Activated effector memory CD4-positive, alpha-beta T cell treated with anti-CD3 and anti-CD28 coated beads, Interleukin-2, amount 50 U/mL, for 16 hours (primary cell): ENCODE measurements at places on chromosomes 6 and 20.

GRCh38 chr20:43893930-43894329 is 20.7 kb upstream of the TOX2 start:
- no peak for DNase-seq

DNA sequence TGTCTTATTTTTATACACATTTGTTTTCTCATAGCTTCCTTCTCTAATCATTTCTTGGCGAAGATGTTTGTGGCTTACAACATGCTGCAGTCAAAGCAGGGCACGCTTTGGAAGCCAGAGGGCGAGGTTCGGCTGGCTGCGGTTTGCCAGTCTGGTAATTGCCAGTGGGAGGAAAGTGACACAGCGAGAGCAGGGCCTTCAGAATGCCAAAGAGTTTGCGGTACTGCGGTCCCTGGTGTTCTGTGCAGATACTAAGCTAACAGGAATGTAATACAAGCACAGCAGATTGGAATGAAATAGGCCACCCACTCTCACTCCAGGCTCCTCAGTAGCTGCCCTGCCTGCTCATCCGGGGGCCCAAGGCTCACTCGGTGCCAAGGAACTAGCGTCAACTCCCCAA is 58.7 kb upstream of the TGM3 start:
- no peak for DNase-seq

- DNase-seq: no peak
These were observed 18.6 kb downstream of the ADGRF5 start for GRCh38 chr6:46903175-46903574.

- peak; percentile 77 for DNase-seq
These were observed 89.2 kb downstream of the ARID1B start for GRCh38 chr6:156866220-156867015.

GRCh38 chr6:148747145-148747470 is 278 bp downstream of the UST start:
- peak; percentile 75 for DNase-seq

DNA sequence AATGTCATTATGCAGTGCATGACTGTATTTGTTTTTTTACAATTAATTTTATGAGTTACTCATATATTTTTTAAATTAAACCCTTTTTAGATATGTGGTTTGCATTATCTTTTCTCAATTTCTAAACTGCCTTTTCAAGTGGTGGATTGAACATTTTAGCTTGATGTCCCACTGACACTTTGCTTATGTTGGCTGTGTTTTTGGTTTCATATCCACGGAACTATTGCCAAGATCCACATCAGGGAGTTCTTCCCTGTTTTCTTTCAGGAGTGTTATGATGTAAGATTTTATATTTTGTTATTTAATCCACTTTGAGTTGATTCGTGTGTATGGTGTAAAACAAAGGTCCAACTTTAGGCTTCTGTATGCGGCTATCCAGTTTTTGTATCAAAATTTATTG is 1144.9 kb upstream of the EYS start:
- DNase-seq: no peak

DNA sequence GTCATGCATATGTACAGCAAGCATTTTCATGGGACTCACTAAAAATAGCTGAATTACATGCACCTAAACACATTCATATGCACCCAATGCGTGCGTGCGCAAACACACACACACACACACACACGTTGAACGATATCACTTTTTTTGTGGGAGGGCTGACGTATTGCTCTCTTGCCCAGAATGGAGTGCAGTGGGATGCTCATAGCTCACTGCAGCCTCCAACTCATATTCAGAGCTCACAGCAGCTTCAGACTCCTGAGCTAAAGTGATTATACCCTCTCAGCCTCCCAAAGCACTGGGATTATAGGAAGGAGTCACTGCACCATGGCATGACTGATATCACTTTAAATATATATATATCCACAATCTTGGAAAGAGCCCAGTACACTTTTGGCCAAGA is 620.4 kb upstream of the MANEA start:
- no peak for DNase-seq

GRCh38 chr20:1431158-1431557 is 35.5 kb downstream of the NSFL1C start:
- DNase-seq: no peak

GRCh38 chr6:44537306-44538049 is 150.0 kb downstream of the CDC5L start:
- no peak for DNase-seq

- no peak for DNase-seq
These were observed 58.6 kb upstream of the OLIG3 start for GRCh38 chr6:137552809-137553208.

DNA sequence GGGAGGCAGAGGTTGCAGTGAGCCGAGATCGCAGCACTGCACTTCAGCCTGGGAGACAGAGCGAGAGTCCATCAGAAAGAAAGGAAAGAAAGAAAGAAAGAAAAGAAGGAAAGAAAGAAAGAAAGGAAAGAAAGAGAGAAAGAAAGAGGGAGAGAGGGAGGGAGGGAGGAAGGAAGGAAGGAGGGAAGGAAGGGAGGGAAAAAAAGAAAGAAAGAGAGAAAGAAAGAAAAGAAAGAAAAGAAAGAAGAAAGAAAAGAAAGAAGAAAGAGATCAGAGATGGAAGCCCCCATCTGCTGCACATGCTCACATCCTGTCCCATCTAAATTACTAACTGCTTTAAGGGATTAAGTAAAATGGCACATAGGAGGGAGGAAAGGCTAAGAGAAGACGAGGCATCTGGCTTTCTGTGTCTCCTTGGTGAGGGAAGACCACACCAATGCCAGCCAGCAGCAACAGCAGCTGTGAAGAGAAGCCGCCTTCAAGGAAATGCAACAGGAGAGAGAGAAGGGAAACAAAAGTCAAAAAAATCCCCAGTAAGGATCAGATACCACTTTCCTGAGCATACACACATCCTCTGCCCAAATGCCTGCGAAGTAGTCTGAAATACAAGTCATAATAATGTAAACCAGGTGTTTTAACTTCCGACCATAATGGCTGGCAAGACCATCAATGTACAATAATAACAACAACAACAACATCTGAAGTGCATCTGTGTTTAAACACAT is 300.2 kb upstream of the JARID2 start:
- DNase-seq: no peak

DNA sequence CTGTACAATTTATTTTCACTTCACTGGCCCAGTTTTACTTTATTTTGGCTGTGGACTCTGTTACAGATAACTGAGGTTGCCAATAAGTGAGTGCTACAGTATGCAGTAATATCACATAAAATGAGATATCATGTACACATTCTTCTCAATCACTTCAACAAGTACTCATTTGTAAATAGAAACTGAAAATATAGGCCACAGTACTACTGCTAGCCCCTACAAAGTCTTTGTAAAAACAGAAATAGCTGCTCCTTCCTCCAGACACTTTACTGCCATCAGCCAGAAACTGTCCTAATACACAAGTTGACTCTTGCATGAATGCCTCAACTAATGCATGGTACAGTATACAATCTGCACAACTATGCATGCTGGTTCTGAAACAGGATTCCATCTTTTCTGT is 9.2 kb downstream of the DTNBP1 start:
- DNase-seq: no peak

DNA sequence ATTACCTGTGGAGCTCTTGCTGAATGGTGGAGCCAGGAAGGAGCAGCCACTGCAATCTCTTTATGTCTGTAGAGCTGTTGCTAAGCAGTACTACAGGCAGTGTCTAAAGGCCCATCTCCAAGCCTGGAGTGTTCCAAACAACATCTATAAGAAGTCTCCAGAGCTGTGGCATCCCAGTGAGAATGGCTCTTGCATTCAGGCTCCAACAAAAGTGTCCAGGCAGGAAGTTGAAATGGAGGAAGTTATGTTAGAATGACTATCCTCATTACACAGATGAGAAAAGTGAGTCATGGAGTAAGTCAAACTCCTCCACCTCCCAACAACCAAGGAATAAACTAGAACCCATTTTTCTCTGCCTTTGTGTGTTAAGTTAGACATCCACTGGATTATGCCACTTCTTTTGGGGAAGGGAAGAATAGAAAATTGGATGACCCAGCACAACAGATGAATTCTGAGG is 288.5 kb upstream of the STXBP5 start:
- no peak for DNase-seq

- no peak for DNase-seq
These were observed 431.0 kb upstream of the MARCKS start for GRCh38 chr6:113425977-113426660.

GRCh38 chr20:12207875-12208274 is 290.2 kb downstream of the BTBD3 start:
- no peak for DNase-seq

- DNase-seq: no peak
These were observed 23.9 kb upstream of the SSTR4 start for GRCh38 chr20:23011008-23011721.

DNA sequence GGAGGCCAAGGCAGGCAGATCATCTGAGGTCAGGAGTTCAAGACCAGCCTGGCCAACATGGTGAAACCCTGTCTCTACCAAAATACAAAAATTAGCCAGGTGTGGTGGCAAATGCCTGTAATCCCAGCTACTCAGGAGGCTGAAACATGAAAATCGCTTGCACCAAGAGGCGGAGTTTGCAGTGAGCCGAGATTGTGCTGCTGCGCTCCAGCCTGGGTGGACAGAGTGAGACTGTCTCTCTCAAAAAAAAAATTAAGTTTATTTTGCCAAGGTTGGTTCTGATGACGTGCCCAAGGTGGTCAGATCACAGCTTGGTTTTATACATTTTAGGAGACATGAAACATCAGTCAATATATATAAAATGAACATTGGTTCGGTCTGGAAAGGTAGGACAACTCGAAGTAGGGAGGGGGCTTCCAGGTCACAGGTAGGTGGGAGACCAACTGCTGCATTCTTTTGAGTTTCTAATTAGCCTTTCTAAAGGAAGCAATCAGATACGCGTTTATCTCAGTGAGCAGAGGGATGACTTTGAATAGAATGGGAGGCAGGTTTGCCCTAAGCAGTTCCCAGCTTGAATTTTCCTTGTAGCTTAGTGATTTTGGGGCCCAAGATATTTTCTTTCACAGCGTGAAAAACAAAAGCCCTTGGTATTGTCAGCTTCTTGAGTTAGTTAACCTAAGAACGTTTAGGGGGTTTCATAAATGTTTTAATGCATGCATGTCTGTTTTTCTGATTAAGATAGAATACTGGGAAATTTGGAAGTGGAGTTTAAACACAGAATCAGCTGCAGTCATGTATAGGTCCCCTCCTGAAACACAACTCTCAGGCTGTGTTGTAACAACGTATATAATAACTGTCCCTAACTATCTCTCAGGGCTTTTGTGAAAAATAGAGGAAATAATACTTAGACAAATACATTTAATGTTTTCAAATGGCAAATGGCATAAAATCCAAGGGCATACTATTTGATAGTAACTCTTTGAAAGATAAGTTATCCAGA is 16.7 kb downstream of the ACOT13 start:
- DNase-seq: no peak

- DNase-seq: no peak
These were observed 5.7 kb downstream of the BMP5 start for GRCh38 chr6:55869674-55870073.

- DNase-seq: no peak
These were observed 14.1 kb upstream of the TCFL5 start for GRCh38 chr20:62875419-62876361.

- no peak for DNase-seq
These were observed 15.6 kb upstream of the GCNT2 start for GRCh38 chr6:10505529-10505928.

DNA sequence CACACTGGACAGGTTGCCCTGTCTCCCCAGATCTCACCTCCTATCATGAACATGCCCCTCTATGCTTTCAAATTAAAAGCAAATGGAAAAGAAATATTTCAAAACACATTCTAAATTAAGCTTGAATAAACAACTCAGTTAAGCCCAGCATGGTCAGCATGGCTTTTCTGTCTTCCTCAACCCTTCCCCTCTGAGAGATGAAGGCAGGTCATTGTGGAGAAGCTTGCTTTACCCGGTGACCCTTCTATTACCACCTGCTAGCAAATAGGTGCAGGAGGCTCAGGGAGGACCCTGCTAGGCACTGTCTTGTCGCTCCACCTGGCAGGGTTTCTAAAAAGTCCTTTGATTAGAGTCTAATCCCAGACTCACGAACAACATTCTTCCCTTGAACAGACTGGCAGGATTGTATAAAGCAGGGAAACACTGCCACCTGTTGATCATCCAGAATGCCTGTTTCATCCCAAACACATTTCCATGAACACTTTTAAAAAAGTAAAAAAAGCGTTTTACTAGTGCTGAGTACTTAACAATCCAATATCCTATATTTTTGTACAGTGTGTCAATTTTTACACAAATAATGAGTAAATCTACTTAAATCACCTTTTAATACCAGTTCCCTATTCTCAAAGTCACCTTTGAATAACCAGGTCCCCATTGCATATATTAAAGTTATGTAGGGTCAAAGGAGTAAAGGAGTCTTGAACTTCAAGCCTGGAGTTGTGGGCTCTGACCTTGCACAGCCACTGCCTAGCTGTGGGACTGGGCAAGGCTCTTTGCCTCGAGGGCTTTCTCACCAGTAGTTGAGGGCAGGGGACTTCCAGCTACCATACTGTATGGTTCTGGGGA is 75.5 kb downstream of the GPR6 start:
- no peak for DNase-seq

DNA sequence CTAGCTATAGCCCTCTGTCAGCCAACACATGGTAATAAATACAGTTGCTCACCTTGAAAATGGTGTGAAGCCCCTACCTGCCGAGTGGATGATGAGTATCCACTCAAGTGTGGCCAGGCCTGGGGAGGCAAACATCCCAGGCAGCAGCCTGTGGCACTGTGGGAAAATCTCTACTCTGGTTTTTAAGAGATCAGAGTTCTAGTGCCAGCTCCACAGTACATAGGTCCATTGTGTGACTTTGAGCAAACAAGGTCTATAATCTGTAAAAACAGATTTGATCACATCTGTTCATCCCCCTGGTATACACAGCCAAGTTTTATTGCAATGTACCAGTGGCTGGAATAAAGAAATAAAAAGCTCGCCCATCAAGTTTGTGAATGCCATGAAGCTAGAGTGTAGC is 82.7 kb upstream of the ARMC2 start:
- DNase-seq: no peak

- no peak for DNase-seq
These were observed 633.5 kb downstream of the RFPL4B start for GRCh38 chr6:112980676-112981075.

DNA sequence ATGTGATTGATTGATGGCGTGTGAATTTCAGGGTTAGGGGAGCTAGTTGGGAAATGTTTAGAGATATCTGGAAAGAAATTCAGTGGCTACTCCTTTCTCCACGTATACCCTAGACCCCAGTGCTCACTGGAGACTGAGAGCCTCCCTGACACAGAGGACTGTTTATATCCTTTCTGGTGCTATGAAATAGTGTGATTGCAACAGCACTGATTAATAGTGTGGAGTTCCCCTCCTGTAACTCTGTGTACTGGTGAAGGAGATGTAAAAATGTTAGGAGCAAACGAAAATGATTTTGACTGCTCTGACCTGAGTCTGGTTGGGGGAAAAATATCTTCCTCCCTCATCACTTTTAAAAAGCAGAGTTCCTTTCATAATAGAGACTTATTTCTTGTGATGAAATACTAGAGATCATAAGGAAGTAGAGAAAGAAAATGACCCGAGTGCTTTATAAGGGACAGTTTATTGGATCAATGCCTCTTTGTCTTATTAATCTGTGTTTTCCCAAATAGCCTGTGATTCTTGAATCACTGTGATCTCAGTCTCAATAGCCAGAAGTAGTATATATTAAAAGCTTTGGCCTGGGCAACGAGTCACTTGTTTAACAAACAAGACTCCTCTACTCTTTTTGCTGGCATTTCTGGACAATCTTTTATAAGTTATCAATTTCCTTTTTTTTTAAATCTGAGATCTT is 92.3 kb downstream of the RNF182 start:
- DNase-seq: no peak

GRCh38 chr20:44083220-44083933 is 103.6 kb downstream of the JPH2 start:
- DNase-seq: no peak

GRCh38 chr6:158805698-158806377 is 13.3 kb downstream of the EZR start:
- no peak for DNase-seq
